Regular cardiac myocyte (primary cell): ENCODE measurements at places on chromosomes 1 and 21. TPM values are rescaled to one million over a fixed set of nuclear protein-coding genes. Genes with fewer than 3 reads are reported as not detected.

Gene ABL2
- total RNA-seq = 44.9 and 47.6 TPM in 2 replicates

Gene ASPM
- total RNA-seq = 4.8 and 37.6 TPM in 2 replicates

Gene INPP5B
- 22.2 and 32.1 TPM in 2 replicates for total RNA-seq

Gene IFI16
- 71.9 and 107 TPM in 2 replicates for total RNA-seq

Gene PEX14
- 10.4 and 13.6 TPM in 2 replicates for total RNA-seq

Gene SLX9
- total RNA-seq = 6.5 and 30.1 TPM in 2 replicates

Gene COL18A1
- total RNA-seq = 52.7 and 56.4 TPM in 2 replicates

Gene PERM1
- total RNA-seq = 0.38 and 8.5 TPM in 2 replicates

Gene CYP4A11
- not detected in 2 replicates for total RNA-seq

Gene VCAM1
- total RNA-seq = 0.58 and 5.4 TPM in 2 replicates
